Immature natural killer cell (primary cell): ENCODE measurements at places on chromosomes 3 and 15.

- DNase-seq: no peak
Measured at GRCh38 chr3:53570709-53571108, 76.3 kb downstream of the CACNA1D start.

- no peak for DNase-seq
Measured at GRCh38 chr3:55198554-55198953, 270.7 kb upstream of the LRTM1 start.

- peak; percentile 8 for DNase-seq
Measured at GRCh38 chr3:121661376-121661775, 673 bp upstream of the HCLS1 start.

DNA sequence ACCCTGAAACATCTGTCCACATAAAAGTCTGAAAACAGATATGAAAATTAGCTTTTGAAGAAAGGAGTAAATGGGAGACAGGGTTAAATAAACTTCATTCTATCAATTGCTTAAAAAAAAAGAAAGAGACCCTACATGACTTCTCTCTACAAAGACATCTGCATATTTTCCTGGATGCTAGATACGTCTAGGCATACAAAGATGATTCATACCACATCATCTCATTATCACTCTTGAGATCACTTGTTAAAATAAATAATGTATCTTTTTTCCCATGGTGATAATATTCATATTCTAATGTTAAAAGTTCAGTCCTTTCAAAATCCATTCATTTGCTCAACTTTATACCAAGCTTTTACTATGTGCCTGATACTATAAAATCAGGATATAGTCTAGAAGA is 295.8 kb downstream of the MAGI1 start:
- DNase-seq: no peak

GRCh38 chr3:176992565-176992964 is 204.7 kb downstream of the TBL1XR1 start:
- DNase-seq: no peak

GRCh38 chr3:24387000-24387399 is 107.7 kb downstream of the THRB start:
- no peak for DNase-seq

DNA sequence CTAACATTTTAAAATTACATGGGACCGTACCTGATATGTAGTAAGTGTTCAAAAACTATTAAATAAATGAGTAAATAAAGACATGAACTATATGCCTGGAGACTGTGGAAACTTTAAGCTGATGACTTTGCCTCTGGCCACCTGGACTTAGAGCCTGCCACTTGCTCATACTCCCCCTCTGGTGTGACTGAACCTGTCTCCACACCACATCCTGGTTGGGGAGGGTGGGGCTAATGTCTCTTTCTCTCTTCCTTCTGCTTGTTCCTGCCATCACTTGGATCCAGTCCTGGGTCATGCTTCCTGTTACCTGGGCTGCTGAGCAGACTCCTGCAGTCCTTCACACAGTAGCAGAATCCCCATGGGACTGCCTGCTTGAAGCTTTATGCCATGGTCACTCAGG is 8.2 kb upstream of the TMEM158 start:
- no peak for DNase-seq

DNA sequence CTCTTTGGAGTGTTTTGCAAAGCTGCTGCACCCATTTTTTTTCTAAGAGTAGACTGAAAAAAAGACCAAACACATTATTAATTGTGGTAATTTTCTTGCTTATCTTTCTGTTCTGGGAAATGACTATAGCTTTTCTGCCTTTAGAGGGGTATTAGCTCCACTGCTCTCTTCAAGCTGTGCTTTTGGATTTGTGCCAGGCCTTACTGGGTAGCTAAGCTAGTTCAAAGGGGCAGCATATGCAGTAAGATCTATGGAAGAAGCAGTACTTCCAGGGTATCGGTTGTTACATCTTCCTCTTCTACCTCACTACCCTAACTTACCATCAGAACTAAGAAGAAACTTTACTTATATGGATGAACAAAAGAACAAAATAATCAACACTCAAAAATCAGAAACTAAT is 28.7 kb upstream of the ARIH1 start:
- DNase-seq: no peak

DNA sequence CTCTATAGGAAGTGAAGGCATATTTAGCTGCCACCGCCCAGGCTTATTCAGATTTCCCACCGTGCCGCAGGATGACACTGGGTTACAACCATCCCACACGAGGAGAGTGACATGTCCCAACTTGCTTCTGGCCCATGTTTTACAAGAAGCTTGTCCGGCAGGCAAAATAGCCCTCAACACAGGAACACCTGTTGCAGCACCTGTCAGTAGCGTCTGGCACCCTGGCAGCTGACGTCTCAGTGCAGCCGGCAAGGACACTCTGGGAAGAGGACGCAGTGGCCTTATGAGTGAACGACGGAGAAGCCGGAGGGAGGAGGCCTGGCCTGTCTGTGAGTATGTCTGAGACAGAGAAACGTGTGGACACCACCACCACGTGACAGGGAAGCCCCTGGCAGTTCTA is 32.1 kb downstream of the FAM174B start:
- DNase-seq: no peak

- DNase-seq: no peak
Measured at GRCh38 chr15:66188464-66188863, 65.1 kb downstream of the MEGF11 start.

- DNase-seq: no peak
Measured at GRCh38 chr3:94946683-94947082, 883.8 kb downstream of the NSUN3 start.

- no peak for DNase-seq
Measured at GRCh38 chr3:100697723-100698285, 11.5 kb upstream of the TFG start.

GRCh38 chr3:184180165-184180564 is 5.5 kb downstream of the AP2M1 start:
- DNase-seq: no peak
